Fibroblast of mammary gland (primary cell): ENCODE measurements at places on chromosomes 6 and 20.

- DNase-seq: peak; percentile 12
Observed at GRCh38 chr20:25987073-25987927, 290.6 kb upstream of the ZNF337 start.

- peak; percentile 42 for DNase-seq
Observed at GRCh38 chr20:9112541-9113515, 43.9 kb downstream of the PLCB4 start.

DNA sequence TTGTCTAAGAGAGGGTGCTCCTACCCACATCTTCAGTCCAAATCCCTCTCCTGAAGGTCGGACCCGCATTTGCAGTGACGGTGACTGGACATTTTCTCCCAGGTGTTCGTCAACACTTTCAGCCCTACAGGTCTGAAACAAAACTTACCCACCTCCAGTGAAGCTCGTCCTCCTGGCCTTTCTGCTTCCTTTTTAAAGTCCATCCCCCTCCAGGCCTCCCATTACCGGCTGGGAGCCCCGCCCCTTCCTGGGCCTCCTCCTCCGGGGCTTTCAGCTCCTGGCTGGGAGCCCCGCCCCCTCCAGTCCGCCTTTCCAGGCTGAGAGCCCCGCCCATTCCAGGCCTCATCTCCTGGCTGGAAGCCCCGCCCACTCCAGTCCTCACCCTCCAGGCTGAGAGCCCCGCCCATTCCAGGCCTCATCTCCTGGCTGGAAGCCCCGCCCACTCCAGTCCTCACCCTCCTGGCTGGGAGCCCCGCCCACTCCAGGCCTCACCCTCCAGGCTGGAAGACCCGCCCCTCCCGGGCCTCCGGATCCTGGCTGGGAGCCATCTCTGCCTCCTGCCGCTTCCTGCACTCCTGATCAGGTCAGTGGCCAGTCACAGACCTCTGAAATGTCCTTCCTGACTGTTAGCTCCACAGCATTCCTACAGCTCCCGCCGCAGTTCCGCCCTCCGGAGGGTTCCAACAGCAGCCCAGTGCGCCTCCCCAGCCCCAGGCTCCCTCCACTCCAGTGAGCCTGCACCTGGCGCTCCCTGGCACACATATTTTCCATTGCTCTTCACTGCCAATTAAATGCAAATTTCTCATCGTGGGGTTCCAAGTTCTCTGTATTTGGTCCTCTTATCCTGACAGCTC, 98.5 kb downstream of the LY86 start:
- peak; percentile 40 for DNase-seq

DNA sequence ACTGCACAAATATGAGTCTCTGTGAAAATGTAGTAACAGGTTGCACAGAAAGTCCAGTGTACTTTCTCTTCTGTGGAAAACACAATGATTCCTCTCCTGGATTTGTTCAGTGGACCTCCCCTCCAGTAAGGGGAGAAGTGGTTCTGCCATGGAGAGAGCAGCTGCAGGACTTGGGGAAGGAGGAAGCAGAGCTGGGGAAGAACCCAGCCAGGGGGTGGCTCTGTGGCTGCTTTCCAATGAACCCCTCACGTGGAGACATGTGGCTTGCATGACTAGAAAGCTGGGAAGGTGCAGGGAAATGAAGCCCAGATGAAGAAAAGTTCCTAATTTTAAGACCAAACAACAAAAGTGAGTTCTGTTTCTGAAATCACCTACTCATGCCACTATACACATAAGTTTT, 31.9 kb downstream of the HMGN3 start:
- no peak for DNase-seq

DNA sequence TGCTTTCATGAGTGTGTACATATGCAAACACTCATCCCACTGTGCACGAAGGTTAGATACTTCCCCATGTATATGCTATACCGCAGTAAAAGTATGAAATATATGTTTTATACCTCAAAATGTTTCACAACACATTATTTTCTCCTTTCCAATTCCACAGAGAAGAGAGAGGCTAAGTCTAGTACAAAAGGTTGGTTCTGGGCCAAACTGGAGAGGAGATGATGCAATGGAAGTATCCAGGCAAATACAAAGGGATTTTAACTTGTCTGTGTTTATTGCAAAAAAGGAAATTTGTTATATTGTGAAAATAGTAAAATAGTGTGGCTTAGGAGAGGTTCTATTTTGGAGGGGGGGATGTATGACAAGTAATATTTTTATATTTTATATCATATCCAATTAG, 112.6 kb downstream of the PLCB1 start:
- peak; percentile 73 for DNase-seq

GRCh38 chr20:59307270-59307669, 6.9 kb downstream of the EDN3 start:
- no peak for DNase-seq

DNA sequence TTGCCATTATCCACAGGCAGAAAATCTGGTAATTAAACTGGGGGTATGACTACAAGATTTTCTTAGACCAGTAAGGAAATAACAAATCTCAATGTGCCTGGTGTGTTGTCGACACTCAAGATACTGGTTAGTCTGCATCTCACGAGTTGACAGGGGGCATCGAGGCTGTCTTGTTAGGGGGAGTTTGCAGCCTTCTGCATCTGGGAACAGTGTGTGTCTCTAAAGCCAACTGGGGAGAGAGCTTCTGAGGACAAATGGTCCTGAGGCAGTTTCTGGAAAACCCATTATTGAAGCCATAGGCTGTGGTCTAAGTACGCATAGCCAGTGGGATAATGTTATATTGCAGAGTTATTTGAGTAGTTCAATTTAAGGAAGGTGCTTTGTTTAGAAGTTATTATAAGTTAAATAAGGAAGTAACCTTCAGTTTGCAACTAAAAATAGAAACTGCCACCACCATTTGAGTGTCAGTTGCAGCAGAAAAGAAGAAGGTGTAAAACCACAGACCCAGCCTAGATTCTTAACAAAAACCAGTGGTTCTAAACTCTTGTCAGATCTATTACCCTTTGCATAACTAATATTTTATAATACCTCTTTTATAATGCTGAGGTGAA, 15.4 kb upstream of the MAPK13 start:
- no peak for DNase-seq

- DNase-seq: no peak
Observed at GRCh38 chr6:30195951-30196350, 17.3 kb downstream of the TRIM26 start.

- DNase-seq: peak; percentile 54
Observed at GRCh38 chr6:146545581-146545980, 1.9 kb downstream of the RAB32 start.

DNA sequence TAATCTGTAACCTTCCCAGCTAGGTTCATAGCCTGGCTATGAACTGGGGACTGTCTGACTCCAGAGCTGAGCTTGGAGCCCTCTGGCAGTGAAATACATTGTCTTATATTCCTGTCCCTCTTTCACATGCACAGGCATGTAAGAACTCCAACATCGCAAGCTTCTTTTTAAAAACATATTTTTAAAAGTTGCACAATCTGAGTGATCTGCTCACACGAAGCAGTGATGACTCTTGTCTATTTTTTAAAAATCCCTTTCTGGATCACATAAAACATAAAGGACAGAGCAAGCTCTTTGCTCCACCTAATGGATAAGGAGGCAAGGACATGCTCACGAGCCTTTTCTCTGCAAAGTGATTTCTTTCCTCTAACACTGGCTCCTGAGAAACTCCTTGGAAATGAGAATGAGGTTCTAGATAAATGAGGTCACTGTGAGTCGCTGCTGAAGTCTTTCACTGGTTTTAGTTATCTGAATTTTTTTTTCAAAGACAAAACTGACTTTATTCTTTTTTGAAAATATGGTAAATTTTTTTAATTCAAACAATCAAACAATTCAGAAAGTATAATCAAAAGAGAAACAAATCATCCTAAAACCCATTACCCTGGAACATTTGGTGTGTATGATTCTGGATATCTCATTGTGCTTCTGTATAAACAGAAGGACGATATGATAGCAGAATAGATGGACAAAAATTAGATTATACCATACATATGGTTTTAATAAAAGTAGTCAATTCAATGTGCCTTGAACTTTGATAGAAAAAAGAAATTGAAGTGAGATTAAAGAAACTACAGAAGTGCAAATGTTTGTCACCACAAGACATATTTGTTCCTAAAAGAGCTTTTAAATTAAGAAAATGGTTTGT, 30.8 kb downstream of the IL20RA start:
- peak; percentile 66 for DNase-seq

- DNase-seq: peak; percentile 83
Observed at GRCh38 chr20:45817376-45818194, 5.1 kb downstream of the UBE2C start.
